Activated T-cell treated with anti-CD3 and anti-CD28 coated beads, Interleukin-2, amount 50 U/mL, for 48 hours (primary cell): ENCODE measurements at places on chromosomes 5 and 9.
A peak's percentile ranks its signal among the peaks of the same experiment; 100 is the strongest.

DNA sequence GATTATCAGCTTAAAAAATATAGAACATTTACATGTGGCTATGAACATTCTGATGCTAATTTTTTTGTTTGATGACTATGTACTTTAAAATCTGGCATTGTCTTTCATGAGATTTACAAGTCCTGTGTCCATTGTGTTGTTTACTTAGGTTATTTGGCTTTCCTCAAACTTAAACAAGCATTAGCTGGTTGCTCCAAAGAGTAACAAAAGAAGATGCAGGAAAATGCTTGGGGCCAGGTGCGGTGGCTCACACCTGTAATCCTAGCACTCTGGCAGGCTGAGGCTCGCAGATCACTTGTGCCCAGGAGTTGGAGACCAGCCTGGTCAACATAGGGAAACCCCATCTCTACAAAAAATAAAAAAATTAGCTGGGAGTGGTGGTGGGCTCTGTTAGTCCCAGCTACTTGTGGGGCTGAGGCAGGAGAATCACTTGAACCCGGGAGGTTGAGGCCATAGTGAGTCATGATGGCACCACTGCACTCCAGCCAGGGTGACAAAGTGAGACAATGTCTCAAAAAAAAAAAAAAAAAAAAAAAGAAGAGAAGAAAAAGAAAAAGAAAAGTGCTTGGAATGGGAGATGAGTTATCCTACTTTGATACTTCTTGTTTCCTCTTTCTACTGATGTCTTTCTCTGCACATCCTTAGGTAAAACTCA is 39.7 kb downstream of the PAM start:
- no peak for DNase-seq

- peak; percentile 76 for DNase-seq
Measured at GRCh38 chr9:96020792-96021550, 145.5 kb downstream of the ERCC6L2 start.

GRCh38 chr9:12368569-12368968 is 324.6 kb upstream of the TYRP1 start:
- DNase-seq = no peak

DNA sequence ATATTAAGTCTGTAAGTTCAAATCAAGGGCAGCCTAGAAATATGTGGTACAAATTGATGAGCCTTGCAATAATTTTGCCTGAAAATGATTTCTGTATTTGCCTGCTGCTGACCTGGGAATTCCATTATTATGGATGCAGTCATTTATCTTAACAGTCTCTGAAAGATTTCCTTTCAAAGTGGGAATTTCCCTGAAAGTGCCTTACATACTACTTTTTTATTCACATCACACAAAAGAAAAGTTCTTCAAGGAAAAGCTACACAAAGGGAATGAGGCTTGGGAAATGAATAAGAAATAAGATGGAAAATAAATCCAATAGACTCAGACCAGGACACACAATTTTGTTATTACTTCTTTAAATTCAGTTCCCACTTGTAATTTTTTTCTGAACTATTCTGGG is 537.8 kb upstream of the PTGER4 start:
- no peak for DNase-seq

- DNase-seq = peak; percentile 60
Measured at GRCh38 chr9:128103589-128103962, 24.0 kb downstream of the PTGES2 start.

GRCh38 chr5:50766967-50767366 is 100.5 kb downstream of the PARP8 start:
- DNase-seq = no peak

DNA sequence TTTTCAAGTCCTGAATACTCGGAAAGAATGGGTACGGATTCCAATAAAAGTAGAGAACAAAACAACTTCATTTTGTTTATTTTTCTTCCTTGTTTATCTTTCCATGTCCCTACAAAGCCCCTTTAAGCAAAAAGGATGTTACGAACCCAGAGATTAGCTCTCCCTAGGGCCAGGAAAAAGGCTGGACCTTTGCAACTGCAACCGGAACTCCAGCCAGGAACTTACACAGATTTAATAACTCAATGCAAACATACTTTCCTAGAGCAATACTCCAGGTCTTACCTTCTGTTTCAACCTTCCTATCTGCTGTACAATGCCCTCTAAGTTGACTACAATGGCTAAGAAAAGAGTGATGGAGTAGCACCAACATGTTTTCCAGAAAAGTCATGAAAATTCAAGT is 7.0 kb downstream of the DENND1A start:
- no peak for DNase-seq

DNA sequence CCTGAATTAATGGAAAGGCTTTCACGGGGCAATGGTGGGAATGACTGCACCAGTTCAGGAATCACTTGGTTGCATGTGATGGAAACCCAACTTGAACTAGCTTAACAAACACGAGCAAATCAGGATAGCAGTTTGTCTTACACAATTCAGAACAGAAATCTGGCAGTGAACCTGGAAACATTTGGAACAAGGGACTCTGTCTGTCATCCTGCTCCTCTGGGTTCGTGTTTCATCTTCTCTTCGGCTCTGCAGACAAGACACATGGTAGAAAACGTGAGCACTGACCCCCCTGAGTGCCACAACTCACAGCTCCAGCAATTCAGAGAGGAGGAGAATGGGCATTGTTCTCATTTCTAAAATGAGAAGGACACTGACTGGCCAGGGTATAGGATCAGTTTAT is 218.1 kb upstream of the NREP start:
- DNase-seq = no peak

GRCh38 chr5:11046160-11046559 is 285.1 kb upstream of the DAP start:
- DNase-seq = no peak

DNA sequence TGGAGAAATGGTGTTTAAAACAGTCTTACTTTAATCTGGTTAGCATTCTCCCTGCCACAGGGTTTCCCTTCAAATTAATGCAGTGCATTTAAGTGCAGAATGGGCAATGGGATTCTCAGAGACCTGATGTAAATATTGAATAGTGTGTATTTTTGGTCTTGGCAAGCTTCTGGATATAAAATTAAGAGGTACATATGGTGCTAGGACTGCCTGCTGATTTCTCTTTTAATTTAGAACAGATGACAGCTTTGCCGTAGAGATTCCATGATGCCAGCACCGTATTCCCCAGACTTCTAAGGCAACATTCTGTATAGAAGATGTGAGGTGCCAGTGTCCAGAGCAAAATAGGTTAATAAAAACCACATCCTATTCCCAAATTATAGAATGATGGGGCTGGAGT is 1.9 kb downstream of the MTAP start:
- DNase-seq = no peak

GRCh38 chr9:3032898-3033297 is 189.0 kb upstream of the PUM3 start:
- DNase-seq = no peak

GRCh38 chr9:91211919-91212318 is 149.8 kb downstream of the AUH start:
- DNase-seq = peak; percentile 46

DNA sequence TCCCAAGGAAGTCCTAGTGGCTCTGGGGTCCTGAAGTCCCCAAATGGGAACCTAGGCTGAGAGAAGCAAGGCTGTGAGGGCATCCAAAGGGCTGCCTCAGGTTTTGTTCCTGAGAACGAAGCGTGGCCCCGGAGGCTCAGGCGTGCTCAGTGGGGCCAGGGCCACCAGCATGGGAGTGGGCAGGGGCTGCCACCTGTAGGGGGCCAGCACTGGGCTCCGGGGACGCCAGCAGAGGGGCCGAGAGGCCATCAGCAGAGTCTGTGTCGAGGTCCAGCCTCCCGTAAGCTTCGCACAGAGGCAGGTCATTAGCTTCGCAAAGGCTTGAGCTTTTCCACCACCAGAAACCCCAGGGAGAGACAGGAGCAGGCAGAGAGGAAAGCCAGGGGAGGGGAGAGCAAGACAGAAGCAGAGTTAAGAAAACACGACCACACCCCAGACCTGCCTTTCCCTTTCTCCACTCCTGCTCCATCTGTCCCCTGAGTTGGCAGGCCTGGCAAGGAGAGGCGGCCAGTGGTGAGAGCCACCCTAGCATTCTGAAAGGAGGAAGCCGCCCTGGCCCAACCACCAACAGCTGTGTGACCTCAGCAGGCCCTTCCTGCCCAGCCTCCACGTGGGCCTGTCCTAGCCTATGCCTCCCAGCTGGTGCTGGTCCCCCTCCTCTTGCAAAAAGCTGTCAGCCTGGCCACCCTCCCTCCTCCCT is 5.5 kb upstream of the SURF6 start:
- no peak for DNase-seq

GRCh38 chr9:76022317-76022716 is 131.8 kb downstream of the PCSK5 start:
- no peak for DNase-seq

- DNase-seq = no peak
Measured at GRCh38 chr5:102483736-102484135, 15.1 kb downstream of the SLCO6A1 start.

DNA sequence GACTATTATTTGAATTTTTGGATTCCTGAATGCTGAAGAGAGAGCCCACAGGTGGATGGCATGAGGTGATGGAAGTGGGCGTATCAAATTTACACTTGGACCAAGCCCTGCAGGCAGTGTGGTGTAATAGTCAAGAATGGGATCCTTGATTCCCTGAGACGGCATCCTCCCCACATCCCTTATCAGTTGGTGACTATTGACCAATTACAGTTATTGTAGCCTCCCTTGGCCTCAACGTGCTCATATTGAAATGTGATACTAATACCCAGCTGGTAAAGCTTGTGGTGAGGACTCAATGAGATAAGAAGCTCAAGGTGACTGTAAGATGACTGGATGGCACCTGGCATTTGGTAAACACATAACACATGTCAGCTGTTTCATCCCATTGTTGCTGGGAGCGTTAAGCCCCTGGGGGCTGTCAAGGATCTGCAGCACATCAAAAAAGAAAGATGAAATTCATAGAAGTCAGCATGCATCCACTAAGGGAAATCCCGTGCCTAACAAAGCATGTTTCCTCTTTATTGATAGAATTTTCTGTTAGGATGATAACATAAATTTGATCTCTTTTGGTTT is 65.6 kb upstream of the IRX2 start:
- no peak for DNase-seq

DNA sequence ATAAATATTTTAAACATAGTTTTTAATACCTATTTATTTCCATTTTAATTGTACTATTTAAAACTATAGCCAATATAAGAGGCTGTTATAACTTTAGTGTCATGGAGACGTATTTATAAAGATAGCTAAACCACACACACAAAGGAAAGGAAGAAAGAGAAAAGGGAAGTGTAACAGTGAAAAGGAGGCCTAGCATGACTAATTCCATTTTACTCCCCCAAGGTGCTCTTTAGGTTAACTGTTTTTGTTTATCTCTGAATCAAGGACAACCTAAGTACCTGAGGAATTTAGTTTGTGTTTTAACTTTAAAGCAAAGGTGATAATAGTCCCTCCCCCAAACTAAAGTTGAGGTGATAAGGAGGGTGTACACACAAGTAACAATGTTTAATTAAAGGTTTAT is 1188.9 kb upstream of the C9orf72 start:
- DNase-seq = no peak

DNA sequence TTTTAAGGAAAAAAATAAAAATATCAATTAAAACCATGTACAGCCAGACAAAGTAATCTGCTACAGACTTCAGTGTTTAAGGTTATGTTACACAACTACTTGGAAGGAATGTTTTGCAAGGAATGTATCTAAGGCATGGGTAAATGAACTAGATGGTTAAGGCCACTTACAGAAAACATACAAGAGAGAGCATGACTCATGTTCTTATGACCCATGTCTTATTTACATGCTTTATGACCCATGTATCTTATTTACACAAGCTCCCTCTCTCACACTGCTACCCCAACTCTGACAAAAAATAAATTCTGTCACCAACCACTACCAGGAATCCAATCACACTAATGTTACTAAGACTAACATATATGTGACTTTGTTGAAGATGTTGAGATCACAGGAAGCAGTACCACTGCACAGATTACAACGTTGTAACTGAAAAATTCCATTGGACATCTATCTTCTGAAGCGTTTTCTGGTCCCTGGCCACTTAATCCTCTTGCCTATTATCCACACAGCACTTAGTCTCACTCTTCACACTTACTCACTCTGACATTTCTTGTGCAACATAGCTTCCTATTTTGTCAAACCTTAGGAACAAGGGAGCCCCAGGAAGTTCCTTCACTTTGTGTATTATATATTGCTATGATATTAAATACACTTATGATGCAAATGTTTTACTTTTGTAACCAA is 1630.1 kb upstream of the C9orf72 start:
- no peak for DNase-seq

DNA sequence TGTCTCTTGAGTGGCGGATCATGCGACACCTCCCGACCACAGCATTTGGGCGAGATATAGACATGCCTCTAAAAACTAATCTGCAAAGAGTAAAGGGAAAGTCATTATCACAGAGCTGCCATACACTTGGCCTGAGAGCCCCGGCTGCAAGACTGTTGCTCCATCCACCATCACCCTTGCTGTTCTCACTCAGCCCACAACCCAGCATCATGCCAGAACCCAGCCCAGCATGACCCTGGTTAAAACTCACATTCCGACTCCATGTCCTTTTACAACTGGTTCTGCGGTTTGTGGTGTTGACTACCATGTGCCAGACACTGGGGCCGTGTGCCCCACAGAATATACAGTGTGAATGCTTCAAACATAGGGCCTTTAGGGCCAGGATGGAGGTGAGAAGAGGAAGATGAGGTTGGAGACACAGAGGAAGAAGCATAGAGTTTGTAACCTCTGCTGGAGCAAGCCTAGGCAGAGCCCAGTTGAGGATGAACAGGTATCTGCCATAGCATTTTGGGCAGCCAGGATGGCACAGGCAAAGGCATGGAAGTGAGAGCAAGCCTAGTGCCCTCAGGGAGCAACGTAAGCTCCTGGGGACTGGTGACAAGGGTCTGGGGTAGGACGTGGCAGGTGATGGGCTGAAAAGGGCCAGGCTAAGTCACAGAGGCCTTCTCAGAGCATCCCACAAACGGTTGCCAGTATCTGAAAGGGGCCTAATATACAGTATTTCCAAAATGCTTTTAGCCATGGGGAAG is 37.5 kb upstream of the SMU1 start:
- no peak for DNase-seq

- no peak for DNase-seq
Measured at GRCh38 chr9:90684106-90684505, 41.5 kb upstream of the DIRAS2 start.

GRCh38 chr5:125057912-125058826 is 311.7 kb upstream of the ZNF608 start:
- no peak for DNase-seq

DNA sequence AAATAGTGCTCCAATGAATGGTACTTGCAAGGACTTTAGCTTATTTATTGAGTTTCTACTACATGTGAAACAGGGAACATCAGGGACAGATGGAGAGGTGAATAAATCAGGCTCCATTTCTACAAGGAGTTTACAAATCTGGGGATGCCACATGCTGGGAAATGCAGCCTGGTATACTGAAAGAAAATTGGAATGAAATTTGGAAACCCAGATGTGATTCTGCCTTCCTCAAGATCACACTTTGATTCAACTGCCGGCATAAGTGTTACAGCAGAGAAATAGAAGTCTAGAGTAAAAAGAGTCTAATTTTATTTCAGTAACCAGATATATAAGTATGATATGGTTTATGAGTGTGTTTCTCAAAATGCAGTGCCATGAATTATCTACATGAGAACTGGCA is 1408.4 kb upstream of the C9orf72 start:
- DNase-seq = no peak

GRCh38 chr5:161165998-161166660 is 314.1 kb upstream of the ATP10B start:
- no peak for DNase-seq
